ENCODE measurements at places on chromosomes 7 and 10.

GRCh38 chr7:48611993-48612392 is 312.4 kb upstream of the CDC14C start:
- DNase-seq, result no peak

DNA sequence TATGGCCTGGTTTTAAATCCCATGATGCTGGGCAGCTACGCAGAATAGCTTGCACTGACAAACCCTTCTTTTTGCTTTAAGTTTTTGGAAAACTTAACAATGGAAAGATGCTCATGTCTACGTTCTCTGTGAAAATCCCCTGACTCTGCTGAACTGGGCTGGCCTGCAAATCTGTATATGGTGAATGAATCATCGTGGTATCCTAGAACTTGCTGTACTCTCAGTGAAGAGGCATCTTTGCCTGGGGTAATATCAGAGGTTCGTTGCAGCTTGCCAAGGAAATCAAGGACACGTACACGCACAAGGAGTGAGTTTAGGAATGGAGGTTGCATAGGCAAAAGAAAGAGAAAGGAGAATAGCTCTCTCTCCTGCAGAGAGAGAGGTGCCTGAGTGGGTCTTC is 382.0 kb upstream of the ADARB2 start:
- DNase-seq, result no peak

DNA sequence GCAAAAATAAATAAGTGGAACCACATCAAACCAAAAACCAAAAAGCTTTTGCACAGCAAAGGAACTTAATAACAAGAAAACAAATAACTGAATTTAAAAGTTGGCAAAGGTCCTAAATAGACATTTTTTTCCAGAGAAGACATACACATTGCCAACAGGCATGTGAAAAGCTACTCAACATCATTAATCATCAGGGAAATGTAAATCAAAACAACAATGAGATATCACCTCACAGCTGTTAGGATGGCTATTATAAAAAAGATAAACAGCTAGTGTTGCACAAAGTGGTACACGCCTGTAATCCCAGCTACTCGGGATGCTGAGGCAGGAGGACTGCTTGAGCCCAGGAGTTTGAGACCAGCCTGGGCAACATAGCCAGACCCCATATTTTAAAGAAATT is 2.2 kb upstream of the SUN3 start:
- DNase-seq, result no peak

DNA sequence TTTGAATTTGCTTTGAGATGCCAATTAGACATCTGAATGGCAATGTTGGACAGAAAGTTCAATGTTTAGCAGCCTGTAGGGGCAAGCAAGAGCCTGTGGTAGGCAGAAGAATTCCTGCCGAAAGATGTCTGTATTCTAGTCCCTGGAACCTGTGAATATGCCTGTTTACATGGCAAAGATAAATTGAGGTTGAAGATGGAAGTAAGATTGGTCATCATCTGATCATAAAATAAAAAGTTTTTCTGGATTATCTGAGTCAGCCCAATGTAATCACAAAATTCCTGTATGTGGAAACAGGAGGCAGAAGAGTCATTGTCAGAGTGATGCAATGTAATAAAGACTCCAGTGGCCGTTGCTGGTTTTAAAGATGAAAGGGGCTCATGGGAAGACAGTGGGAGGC is 430.5 kb downstream of the MDFIC start:
- no peak for DNase-seq

DNA sequence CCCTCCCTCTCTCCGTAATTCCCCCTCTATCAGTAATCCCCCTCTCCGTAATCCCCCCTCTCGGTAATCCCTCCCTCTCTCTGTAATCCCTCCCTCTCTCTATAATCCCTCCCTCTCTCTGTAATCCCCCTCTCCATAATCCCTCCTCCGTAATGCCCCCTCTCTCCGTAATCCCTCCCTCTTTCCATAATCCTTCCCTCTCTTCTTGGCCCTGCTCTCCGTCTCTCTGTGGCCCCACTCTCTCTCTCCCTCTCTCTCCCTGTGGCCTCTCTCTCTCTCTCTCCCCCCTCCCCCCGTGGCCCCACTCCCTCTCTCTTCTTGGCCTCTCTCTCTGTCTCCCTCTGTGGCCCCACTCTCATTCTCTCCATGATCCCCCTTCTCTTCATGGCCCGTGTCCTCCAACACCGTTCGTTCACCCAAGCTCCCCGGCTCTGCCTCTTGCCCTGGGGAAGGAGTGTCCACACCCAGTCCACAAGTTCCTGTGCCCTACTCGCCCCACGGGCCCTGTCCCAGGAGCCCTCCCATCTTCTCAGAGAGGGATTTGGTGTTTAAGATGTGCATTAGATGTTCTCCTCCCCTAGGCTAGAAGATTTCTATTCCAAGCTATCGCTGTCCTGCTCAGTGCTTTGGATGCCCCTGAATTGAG is 19.8 kb downstream of the SHH start:
- DNase-seq, result no peak

DNA sequence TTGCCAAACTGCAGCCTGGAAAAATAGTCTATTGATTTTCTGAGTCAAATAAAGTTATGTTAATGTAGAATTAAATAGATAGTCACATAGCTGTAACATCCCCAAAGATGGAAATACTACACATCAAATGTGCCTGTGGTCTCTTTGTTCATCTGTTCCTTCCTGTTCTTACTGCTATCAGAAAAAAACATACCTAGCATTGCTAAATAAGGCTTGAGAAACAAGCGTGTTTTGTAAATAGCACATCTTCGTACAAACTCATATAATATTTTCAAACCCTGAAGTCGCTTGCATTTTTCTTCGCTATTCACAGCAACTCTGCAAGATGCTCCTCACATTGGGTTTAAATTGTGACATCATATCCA is 116.1 kb downstream of the KLF6 start:
- no peak for DNase-seq

GRCh38 chr10:1364151-1364910 is 308.1 kb downstream of the WDR37 start:
- DNase-seq, result no peak

DNA sequence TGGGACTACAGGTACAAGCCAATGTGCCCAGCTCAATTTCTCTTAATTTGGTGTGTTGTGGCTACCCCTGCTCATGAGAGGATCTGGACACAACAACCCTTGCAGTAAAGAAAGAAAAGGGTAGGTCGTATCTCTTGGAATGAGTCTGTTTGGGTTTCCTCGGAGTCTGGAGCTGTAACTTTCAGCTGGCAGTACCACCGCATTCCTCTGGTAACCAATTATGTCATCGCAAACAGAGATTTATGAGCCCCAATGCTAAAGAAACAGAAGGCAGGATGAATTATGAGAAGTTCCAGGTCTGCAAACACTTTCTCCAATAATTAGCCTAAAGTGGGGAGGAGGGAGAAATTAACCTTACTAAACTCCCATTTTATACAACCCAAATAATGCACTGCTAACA is 186.6 kb upstream of the NRP1 start:
- no peak for DNase-seq

DNA sequence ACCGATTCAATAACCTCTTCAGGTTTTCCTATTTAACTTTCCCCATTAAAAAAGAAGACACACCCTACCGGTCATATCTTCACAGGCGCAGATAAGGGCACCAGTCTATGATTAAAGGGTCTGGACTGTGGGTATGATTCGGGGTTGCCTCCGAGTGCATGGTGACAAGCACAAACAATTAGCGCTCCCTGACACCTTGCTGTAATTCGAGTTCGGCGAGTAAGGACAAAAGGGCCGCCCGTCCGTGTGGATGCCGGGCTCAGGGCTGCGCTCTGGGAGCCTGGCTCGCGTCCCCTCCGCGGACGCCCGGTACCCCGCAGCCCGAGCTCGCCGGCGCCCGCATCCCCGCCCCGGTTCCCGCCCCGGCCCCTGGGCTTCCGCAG is 111.9 kb upstream of the RHEB start:
- DNase-seq, result no peak

DNA sequence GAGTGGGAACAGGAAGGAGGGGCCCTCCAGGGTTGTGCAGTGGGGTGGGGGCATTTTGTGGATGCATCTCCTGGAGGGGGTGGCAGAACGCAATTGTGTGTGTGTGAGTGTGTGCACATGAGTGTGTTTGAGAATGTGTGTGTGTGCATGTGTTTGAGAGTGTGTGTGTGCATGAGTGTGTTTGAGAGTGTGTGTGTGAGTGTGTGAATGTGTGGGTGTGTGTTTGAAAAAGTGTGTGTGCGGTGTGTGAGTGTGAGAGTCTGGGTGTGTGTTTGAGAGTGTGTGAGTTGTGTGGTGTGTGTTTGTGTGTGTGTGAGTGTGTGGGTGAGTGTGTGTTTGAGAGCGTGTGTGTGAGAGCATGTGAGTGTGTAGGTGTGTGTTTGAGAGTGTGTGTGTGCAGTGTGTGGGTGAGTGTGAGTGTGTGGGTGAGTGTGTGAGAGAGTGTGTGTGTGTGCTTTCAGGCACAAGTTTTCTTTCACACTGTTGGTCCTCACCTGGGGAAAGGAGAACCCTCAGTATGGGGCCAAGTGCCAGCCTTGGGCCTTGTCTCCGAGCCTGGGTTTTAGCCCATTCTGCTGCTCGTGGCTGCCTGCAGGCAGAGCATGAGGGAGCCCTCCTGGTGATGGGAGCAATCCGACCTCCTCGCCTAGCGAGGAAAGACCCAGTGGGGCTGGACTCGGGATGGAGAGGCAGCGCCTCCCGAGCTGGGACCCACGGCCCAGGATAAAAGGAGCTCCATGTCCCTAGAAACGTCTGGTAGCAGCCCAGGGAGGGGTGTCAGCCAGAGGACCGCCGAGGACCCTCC is 35.6 kb downstream of the CDH23 start:
- DNase-seq, result no peak

DNA sequence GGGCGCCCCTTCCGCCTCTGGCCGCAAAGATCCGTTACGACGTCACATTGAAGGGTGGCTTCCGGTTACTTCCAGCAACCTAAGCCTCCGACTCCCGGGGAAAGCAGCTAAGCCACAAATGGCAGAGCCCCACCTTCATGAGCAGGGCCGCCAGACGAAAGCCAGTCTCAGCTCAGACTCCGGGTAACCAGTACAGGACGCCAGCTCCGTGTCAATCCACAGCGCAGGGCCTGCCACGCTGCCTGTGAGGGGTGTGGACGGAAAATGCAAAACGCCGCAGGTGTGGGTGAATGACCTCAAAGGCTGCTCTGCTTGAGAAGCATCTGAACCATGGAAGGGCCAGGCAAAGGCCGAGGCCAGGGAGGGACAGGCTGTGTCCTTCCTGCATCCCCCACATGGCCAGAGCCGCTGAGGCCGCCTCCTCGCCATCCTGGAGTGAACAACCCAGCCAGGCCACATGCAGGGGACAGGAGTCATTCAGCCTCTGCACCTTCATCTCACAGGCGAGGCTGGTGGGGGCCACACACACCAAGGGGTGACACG is 53.5 kb upstream of the PPP2R2D start:
- DNase-seq, result no peak

GRCh38 chr7:139804571-139804970 is 24.5 kb upstream of the TBXAS1 start:
- no peak for DNase-seq

GRCh38 chr7:10802526-10802925 is 171.1 kb upstream of the PHF14 start:
- no peak for DNase-seq

DNA sequence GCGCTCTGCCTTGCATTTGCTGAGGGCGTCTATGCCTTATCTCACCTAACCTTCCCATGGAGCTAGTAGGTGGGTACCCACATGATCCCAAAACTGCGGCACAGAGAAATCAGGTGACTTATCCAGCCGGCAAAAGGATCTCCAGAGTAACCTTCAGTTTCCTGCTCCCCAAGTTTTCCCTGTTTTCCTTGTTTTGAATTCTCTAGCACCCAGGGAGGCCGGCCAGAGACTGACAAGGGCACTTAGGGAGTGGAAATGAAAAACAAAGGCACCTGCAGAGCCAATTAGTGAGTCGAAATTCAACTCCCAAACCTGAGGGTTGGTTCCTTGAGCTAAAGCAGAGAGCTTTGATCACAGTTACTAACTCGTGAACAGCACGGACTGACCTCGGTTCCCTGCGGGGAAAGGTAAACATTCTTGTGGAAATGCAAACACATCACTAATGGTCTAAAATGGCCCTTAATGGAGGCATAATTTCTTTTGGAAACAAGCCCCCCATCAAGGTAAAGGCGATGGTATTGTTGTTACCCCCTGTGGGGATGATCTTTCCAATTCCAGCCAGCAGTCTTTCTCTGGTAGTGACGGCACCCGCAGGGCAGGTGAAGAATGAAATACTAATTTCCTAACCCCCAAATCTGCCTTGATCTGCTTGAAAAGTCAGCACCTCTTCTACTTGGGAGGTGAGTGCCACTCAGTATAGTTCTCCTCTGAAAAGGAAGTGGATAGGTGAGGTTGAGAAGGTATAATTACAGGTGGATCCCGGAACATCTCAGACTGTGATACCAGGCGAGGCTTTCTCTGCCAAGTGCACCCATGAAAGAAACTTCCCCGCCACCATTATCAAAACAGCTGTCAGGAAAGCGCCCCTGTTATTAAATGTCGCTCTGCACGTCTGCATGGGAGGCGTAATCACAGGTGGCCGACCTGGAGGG is 365.6 kb upstream of the AUTS2 start:
- no peak for DNase-seq

DNA sequence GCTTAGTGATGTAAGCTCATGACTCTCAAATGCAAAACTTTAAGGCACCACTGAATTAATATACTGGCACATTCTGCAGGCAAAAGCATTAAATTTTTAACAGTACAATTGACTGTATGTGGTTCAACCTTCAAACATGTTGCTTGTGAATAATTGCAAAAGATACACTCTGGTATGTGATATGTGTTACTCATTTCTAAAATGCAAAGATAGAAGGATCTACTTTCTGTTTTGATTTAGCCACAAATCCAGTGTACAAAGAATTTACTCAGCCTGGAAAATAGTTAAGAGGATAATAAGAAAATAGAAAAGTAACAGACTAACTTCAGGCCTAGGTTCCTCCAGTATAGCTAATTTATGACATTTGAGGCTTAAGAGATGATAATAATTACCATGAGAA is 66.6 kb upstream of the NOBOX start:
- no peak for DNase-seq

DNA sequence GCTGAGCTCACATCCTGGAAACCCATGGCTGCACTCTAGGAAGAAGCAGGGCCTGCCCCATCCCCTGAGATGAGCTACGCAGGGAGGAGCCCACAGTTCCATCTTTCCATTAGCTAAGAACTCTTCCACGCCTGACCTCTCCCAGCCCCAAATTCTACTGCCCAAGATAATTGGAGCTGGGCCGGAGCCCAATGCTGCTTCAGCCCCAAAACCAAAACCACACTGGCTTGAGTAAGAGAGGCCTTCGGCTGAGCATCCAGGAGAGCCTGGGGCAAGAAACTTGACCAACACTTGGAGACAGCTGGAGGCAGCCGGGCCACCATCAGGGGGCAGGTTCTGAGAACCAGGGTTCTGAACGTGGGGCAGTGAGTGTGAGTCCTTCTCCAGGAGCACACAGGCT is 116.1 kb upstream of the ZMIZ1 start:
- no peak for DNase-seq

GRCh38 chr7:137196648-137197047 is 146.9 kb downstream of the PTN start:
- DNase-seq, result no peak

- no peak for DNase-seq
These were observed 11.4 kb downstream of the ATG9B start for GRCh38 chr7:151012911-151013347.

DNA sequence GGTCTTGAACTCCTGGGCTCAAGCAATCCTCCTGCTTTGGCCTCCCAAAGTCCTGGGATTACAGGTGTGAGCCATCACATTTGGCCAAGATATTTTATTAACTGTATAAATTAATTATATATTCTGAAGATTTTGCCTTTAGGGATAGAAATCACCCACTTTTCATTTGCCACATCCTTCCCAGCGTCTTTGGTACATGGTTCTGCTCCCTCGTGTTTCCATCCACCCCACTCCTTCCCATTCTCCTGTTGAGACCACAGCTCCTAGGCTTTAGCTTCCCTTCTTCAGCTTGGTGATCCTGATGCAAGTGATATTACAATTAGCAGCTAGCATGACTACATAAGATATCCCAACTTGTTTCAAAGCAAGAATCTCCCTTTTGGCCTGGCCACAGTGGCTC is 8.4 kb downstream of the CPA1 start:
- no peak for DNase-seq

Measured in cortex of kidney (tissue), 1 donor.